ENCODE measurements at places on chromosomes 3 and 15.

GRCh38 chr3:171358181-171358880 is 101.9 kb downstream of the TNIK start:
- DNase-seq, result no peak

DNA sequence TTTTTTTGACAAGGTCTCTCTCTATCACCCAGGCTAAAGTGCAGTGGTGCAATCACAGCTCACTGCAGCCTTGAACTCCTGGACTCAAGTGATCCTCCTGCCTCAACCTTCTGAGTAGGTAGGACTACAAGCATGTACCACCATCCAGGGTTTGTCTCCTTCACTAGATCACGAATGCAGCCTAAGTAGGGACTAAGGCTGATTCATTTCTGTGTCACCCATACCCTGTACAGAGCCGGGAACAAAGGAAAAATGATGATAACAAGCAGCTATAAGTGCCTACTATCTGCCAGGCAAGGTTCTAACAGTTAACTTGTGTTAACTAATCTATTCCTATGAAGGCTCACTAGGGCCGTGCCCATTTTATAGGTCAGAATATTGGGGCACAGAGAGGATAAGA is 7.0 kb downstream of the TMEM40 start:
- no peak for DNase-seq

DNA sequence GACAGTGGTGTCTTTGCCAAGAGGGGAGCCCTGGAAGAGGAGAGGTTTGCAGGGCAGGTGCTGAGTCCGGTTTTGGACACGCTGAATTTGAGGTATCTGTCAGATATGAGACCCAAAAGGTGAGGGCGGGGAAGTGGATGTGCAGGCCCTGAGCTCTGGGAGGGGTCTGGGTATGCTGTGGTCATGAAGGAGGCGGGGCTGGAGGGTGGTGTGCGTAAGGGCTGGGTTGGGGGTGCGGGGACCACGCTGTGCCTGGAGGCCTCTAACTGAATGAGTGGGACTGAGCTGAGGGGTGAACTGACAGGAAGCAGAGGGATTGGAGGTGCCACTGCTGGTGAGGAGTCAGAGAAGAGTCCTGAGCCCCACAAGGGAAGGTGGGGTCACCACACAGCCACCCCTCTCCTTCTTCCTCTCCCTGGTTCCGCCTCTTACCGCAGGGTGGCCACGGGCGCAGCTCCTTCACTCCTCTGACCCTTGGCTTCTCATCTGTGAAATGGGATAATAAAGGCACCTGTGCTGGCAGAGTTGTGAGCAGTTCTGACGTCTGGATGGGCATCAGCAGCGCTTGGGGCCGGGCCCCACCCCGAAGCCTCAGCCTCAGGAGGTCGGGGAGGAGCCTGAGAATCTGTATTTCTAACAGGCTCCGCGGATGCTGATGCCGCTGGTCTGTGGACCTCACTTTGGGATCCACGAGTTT is 28.8 kb downstream of the PSTPIP1 start:
- no peak for DNase-seq

DNA sequence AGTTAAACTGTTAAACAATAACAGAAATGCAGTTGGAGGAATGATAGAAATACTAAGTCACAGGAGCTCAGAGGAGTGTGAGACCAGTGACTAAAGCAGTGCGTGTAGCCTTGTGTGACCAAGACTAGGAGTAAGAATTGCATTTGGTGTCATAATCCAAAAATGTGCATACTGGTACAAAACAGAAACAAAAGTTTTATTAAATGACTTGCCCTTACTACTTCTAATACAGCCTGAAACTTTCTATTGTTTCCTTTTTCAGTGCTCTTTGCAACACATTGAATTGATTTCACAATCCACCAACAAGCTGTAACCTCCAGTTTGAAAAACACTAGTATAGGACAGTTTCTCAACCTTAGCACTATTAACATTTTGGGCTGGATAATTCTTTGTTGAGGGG is 17.1 kb downstream of the SNX1 start:
- no peak for DNase-seq

GRCh38 chr3:63960048-63960711 is 48.0 kb upstream of the SCAANT1 start:
- DNase-seq, result peak; percentile 78

GRCh38 chr15:61173899-61174689 is 55.0 kb downstream of the RORA start:
- DNase-seq, result no peak

- DNase-seq, result no peak
Measured at GRCh38 chr15:100284191-100284590, 57.6 kb downstream of the ADAMTS17 start.

DNA sequence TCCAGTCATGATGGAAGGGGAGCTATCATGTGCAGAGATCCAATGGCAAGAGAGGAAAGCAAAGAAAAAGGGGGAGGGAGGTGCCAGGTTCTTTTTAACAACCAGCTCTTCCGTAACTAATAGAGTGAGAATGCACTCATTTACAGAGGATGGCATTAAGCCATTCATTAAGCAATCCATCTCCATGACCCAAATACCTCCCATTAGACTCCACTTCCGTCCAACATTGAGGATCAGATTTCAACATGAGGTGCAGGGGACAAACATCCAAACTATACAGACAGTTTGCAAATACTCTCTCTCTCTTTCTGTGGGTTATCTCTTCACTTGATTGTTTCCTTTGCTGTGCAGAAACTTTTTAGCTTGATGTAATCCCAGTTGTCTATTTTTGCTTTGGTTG is 21.2 kb downstream of the ZDHHC23 start:
- peak; percentile 18 for DNase-seq

GRCh38 chr15:31517711-31518110 is 191.1 kb downstream of the KLF13 start:
- no peak for DNase-seq

DNA sequence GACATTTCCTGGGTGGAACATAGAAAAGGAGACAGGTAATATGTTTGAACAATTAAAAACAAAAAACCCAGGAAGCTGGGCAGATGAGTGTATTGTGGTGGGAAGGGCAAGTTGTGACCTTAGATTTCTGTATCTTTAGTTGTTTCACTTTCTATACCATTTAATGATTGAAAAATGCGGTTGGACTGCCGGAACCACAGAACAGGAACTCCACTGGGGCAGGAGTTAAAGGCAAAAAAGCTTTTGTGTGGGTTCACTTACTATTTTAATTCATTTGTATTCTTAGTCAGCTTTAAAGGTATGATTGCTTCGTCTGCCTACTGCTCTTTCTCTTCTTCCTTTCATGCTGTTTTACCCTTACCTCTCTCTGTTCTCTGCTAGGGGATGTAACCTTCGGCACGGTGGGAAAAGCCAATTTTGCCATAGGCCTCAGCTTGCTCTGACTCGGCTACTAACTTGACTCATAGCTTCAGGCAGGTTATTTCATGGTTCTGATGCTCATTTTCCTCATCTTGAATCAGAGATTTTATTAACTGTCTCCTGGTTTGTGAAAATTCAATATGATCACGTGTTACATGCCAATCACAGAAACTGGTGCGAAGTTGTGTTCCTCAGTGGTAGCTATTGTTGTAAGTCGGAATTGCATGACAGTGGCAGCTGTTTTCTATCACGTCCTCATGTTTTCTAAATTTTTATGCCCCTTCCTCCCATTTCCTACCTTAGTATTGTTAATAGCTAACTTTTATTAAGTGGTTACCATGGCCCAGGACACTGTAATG is 1.6 kb upstream of the MCTP2 start:
- DNase-seq, result no peak

GRCh38 chr15:70240820-70241430 is 143.2 kb upstream of the TLE3 start:
- DNase-seq, result no peak

DNA sequence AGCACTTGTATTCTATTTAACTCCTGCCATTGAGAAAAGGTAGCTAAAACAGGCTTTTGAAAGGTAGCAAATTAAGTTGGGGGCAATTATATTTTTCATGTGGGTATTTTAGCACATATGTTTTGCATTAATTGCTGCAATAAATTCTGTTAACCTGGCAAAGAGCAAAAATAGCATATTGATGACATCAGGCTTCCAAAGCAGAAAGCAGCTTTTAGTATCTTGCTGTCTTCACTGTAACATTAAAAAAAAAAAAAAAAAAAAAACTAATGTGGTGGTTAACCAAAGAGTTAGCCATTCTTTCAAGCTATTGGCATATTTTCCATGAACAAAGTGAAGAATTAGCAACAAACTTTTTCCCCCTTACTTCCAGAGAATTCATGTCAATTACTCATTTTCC is 9.1 kb downstream of the EPHA3 start:
- DNase-seq, result peak; percentile 22

DNA sequence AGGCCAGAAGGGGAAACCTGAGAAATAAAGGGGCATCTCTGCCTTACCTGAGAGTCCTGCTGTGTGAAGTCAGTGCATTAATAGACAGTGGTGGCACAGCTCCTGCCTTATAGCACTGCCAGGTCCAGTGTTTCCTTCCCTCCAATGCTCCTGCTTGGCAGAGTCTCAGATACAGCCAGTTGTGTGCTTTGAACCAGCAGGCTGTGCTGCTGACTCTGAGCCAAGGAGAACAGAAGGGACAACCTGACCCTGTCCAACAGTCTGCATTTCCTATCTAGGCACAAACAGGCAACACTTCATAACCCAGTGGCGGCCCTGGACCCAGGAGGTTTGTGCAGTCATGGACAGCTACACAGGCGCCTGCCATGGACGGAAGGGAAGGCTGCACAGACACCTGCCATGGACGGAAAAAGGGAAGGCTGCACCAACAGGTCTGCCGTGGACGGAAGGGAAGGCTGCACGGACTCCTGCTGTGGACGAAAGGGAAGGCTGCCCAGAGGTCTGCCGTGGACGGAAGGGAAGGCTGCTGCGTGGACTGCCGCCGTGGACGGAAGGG is 33.9 kb upstream of the PLXNA1 start:
- DNase-seq, result no peak

- DNase-seq, result peak; percentile 83
Measured at GRCh38 chr3:188788621-188789081, 383.1 kb upstream of the TPRG1 start.

DNA sequence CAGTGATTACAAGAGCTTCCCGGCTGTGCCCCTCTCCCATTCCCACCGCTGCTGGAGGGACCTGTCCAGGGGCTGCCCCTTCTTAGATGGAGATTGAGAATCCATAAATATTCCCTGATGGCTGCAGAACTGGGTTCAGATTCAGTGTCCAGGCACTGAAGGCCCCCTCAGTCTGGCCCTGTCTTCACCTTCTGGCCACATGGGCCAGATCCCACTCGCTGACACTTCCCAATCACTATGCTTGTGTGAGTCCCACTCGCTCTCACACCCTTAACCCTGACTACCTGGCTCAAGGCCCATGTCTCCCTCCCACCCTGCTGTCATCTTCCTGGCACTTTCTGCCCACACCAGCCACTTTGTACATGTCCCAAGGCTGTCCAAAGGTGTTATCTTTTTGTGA is 15.5 kb upstream of the MRPS22 start:
- no peak for DNase-seq

GRCh38 chr3:117144853-117145252 is 435.3 kb downstream of the TUSC7 start:
- DNase-seq, result no peak

GRCh38 chr15:77027111-77027696 is 32.3 kb downstream of the PSTPIP1 start:
- DNase-seq, result no peak

GRCh38 chr15:58015565-58015964 is 49.9 kb downstream of the ALDH1A2 start:
- DNase-seq, result peak; percentile 18

DNA sequence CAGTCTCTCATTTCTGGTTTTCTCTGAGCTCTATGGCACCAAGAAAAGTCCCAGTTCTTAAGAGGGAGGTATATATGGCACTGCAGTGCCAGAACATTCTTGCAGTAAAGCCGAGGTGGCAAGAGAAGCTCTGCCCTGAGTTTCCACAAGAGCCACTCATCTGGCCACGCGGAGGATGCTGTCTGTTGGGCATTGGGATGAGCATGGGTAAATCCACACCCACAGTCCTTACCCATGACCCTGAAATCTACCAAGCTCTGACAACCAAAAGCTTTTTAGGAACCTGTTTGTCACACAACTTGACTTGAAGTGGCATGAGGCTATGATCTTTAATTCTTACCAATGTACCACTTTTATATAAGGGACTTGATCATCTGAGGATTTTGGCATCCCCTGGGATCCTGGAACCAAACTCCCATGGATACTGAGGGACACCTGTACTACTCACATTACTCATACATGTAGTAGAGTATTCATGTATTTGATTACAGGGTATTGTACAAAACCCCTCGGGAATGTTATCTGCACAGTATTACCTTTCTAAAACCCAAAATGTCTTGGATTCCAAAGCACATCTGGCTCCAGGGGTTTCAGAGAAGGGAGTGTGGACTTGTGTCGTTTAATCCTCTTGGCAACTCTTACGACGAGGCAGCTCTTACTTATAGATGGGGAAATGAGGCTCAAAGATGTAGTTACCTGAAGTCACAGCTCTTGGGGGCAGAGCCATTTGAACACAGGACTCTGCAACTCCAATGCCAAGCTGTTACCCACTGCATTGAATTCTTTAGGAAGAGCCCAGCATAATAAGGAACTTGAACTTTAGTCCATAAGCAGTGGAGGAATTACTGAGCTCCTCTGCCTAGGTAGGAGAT is 8.8 kb downstream of the RPL32 start:
- DNase-seq, result no peak

- DNase-seq, result no peak
Measured at GRCh38 chr3:119342176-119342575, 48.0 kb downstream of the ARHGAP31 start.

DNA sequence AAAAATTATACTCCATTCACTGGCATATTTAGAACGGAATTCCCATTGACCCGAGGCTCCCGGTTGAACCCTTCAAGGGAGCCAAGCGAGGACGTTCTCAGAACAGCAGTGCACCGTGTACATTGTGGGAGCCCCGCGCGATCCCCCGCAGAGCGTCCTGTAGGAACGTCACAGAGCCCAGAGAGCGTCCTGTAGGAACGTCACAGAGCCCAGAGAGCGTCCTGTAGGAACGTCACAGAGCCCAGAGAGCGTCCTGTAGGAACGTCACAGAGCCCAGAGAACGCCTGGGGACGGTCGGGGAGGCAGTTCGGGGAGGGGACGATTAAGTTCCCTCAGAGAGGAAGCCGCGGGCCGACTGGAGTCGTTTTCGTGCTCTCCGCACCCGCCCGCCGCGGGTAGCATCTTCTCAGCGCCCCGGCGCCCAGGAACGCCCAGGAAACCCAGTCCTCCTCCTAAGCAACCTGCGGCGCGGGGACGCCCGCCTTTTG is 506 bp upstream of the ATP1B3 start:
- peak; percentile 66 for DNase-seq

GRCh38 chr3:18190646-18191045 is 234.5 kb downstream of the SATB1 start:
- peak; percentile 62 for DNase-seq

- DNase-seq, result no peak
Measured at GRCh38 chr3:188253800-188254452, 100.0 kb downstream of the LPP start.

DNA sequence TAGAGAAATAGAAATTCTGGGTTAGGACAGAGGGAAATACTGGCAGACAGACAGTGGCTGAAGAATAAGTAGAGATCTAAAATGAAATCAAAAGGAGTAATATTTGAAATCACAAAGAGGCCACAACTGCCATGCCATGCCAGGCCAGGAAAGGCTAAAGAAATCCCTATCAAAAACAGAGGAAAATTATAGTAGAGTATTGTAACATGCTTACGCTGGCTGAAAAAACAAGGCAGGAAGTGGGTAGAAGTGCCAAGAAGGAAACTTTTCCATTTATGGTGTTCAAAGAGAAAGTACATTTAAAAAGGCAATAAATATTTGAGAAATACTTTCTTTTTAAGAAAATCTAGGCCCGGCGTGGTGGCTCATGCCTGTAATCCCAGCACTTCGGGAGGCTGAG is 415.7 kb downstream of the PLCL2 start:
- no peak for DNase-seq

GRCh38 chr3:131655070-131655690 is 152.4 kb upstream of the MRPL3 start:
- no peak for DNase-seq
